ENCODE measurements at places on chromosomes 11 and 22.

GRCh38 chr11:131385763-131386390, 15.5 kb downstream of the NTM start:
- DNase-seq = no peak

DNA sequence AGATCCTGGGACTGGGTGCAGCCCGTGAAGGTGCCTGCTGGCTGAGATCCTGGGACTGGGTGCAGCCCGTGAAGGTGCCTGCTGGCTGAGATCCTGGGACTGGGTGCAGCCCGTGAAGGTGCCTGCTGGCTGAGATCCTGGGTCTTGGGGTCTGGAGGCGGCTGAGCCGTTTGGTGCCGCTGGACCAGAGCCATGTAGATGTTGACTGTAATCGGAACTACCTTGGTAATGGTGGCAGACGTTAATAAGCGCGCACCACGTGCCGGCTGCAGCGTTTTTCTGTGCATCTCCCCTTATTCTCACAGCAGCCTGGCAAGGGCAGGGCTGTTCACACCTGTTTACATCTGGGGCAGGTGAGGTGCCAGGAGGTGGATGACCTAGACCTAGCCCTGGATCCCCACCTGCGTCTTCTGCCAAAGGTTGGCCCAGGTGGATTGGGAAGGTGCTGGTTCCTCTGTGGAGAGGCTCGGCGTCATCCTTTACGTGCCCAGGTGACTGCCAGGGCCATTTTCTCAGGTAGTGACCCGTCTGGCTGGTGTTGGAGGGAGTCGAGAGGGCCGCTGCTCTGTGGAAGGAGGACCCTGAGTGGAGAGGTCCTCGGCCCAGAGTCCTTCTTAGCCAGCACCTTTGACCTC, 382.5 kb downstream of the TBC1D22A start:
- no peak for DNase-seq

GRCh38 chr11:57144075-57144474, 37.7 kb upstream of the LRRC55 start:
- DNase-seq = no peak

DNA sequence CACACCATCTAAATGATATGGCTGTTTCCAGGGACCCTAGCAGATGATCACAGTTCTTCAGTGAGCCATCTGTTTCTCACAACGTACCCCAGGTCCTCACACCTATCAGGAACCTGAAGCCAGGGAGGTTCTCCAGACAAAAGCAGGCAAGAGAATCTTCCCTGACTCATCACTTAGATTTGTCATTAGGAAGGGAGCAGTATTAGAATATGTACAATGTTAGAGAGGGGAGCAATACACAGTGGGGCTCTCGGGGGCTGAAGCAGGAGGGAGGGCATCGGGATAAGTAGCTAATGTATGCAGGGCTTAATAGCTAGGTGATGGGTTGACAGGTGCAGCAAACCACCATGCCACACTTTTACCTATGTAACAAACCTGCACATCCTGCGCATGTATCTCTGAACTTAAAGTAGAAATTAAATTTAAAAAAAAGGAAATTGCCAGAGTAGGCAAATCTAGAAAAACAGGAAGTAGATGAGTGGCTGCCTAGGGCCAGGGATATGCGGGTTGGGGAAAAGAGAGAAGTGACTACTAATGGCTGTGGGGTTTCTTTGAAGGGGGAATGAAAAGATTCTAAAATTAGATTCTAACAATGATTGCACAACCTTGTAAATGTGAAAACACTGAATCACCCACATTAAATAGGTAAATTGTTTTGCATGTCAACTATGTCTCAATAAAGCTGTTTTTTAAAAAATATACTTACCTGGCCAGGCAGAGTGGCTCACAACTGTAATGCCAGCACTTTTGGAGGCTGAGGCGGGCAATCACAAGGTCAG, 14.4 kb downstream of the C22orf42 start:
- no peak for DNase-seq

DNA sequence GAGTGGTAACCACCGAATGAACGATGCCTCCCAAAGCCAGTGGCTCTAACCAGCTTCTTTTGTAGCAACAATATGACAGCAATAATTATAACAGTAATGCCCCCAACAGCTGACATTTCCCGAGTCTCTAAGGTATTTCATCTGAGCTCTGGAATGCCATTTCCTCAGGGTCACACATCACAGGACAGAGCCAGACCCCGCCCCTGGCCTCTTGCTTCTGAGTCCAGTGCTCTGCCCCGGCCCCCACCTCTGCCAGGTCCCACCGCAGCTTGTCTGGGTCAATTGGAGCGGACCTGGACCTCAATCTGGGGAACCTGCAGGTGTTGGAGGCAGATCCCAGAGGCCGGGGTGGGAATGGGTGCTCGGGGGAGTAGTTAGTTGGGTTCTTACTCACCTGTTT, 63.8 kb downstream of the IGLL1 start:
- no peak for DNase-seq

GRCh38 chr11:69131644-69132300, 24.0 kb upstream of the SMIM38 start:
- DNase-seq = peak; percentile 74

- DNase-seq = no peak
These were observed 112.0 kb upstream of the PDGFD start for GRCh38 chr11:104275992-104276391.

DNA sequence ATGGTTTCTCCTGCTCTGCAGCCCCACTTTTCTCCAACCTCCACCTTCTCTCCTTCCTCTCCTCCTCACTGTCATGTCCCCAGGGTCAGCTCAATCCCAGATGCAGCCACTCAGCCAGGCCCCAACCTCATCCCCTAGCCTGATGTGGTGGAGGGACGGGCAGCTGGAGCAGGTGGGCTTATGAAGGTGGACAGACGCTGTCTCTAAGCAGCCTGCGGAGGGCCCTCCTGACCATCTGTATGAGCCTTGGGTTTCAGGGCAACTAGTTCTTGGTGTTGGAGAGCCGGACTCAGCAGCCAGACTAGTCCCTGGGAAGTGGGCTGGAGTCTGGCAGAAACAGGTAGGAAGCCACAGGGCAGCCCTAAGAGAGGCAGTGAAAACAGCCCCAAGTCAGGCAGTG, 18.1 kb downstream of the CRYBB2 start:
- no peak for DNase-seq

- DNase-seq = no peak
These were observed 98.8 kb downstream of the MSANTD4 start for GRCh38 chr11:105923252-105923651.

DNA sequence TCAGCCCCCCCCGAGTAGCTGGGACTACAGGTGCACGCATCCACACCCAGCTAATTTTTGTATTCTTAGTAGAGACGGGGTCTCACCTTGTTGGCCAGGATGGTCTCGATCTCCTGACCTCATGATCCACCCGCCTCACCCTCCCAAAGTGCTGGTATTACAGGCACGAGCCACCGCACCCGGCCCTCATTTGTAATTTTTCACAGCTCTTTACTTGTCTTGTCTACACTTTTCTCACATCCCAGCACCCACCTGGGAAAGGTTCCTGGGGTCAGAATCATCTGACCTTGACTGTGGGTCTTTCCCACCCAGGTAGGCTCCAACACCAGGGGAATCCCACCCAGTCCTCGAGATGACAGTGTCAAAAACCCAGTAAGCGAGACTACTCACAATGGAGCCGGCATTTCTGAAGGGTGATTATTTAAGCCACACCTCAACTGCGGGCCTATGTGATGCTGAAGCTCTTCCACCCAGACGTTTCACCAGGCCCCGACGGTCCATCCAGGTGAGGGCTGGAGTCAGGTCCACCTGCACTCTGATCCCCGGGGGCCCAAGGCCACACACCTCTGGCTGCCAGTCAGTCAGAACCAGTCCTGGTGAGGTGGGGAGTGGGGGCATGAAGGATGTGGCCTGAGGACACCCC, 23.4 kb downstream of the CELSR1 start:
- DNase-seq = no peak

- DNase-seq = no peak
These were observed 113.9 kb downstream of the TRIM29 start for GRCh38 chr11:120024046-120024445.

DNA sequence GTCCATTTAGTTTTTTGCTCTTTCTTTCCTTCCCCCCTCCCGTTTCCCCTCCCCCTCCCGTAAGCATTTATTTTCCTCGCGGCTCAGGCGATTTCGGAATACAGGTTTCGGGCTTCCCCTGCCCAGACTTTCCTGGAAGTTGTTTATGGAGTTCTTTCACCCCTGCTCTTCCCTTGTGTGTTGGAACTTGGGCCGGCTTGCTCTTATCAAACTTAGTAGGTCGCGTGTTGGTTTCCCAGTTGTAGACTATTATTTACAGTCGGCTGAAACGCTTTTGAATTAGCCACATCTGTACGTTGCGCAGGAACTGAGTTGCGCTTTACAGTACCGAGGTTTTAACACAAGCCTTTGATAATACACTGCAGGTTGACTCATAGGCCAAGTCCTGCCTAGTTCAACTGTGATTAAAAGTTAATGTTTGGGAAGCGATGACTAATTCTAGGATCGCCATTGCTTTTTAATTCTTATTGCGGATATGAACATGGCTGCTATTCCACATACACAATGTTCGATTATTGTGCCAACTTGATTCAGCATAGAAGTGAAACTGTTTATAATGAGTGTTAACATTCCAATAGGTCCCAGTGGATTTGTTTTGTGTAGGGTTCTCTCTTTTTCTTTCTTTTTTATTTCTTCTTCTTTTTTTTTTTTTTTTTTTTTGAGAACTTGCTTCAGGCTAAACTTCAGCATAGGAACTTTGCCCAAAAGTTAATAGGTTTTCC, 1.7 kb downstream of the YAP1 start:
- DNase-seq = peak; percentile 80

GRCh38 chr11:32643526-32643925, 59.9 kb downstream of the EIF3M start:
- DNase-seq = peak; percentile 4

GRCh38 chr22:30874431-30875370, 93.9 kb downstream of the MORC2 start:
- no peak for DNase-seq

DNA sequence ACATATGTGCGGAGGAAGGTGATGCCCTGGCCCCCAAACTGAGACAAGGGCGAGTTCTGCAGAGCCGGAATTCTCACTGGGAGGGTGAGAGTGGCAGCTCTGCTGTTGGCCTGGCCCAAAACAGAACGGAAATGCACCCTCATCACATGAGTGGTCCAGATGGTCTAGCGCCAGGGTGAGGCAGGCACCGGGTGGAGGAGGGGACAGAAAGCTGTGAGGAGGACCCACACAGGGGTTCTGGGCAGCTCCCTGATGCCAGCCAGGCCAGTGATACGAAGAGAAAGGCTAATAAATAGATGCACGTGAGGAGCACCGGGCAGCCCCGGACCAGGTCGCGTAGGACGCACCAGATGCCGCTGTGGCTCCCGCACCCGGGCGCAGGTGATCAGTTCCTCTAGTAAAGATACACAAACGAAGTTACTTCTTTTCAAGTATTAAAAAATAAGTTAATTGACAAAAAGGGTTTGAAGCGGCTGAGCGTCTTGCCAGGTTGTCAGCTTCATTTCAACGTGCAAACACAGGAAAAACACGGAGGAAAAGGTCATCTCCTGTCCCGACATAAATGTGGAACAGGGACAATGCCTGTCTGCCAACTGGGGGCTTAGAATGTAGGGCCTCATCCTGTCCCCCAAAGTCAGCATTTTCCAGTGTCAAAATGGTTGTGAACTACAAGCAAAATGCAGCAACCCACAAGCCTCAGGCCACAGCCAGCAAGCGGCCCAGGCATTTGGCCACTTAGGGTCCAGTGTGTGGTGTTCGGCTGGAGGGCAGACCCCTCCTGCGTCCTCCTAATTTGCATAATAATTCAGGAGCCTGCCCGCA, 15.3 kb upstream of the BID start:
- DNase-seq = no peak

Measured in fibroblast of skin of scalp (primary cell).